ENCODE measurements at places on chromosomes 11 and 22. TPM values are rescaled to one million over a fixed set of nuclear protein-coding genes. Genes with fewer than 3 reads are reported as not detected.
A peak's percentile ranks its signal among the peaks of the same experiment; 100 is the strongest.

DNA sequence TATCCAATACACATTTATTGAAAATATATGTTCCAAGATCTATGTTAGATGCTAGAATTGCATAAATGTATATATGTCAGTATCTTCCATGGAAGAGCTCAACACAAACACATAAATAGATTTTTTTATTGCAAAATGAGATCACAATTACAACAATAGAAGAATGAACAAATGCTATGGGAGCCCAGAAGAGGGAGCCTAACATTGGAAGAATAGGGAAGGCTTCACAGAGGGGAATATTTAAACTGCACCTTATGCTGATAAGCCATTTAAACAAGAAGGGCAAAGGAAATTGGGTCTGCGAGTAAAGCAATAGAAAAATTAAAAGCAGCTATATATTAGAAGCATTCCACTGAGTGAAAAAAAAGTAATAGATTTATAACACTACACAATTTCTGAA is 96.1 kb upstream of the LRRC55 start:
- no peak for DNase-seq

GRCh38 chr11:70740488-70740851 is 342.1 kb downstream of the CTTN start:
- DNase-seq: peak; percentile 3

- peak; percentile 40 for DNase-seq
Observed at GRCh38 chr11:2748061-2748813, 48.4 kb upstream of the KCNQ1OT1 start.

DNA sequence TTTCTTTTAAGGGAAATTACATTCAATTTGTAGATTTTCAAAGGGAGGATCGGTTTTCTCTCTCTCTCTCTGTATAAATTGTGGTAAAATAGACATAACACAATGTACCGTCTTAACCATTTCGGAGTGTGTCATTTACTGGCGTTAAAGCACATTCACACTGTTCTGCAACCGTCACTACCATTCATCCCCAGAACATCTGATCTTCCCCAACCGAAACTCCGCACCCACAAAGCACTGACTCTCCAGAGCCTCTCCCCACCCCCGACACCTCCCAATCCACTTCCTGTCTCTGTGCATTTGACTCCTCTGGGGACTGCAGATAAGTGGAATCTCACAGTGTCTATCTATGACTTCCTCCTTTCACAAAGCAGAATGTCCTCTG is 15.9 kb upstream of the GRAMD4 start:
- no peak for DNase-seq

DNA sequence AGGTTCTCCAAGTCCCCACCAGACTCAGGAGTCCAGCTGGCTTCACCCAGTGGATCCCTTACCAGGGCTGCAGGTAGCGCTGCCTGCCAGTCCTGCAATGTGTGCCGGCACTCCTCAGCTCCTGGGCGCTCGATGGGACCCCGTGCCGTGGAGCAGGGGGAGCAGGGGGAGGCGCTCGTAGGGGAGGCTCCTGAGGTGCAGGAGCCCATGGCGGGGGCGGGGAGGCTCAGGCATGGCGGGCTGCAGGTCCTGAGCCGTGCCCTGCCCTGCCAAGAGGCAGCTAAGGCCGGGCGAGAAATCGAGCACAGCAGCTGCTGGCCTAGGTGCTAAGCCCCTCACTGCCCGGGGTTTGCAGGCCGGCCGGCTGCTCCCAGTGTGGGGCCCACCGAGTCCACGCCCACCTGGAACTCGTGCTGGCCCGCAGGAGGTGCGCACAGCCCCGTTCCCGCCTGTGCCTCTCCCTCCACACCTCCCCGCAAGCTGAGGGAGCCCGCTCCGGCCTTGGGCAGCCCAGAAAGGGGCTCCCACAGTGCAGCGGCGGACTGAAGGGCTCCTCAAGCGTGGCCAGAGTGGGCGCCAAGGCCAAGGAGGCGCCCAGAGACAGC is 792.9 kb upstream of the CCDC179 start:
- peak; percentile 13 for DNase-seq

GRCh38 chr22:26892166-26893041 is 235.0 kb downstream of the MIAT start:
- DNase-seq: no peak

Gene RNF26
- total RNA-seq: 14.6 TPM

Gene PANX3
- total RNA-seq: not detected

Gene CHRM1
- total RNA-seq: not detected
